ENCODE measurements at places on chromosomes 2 and 18.

- DNase-seq: no peak
Observed at GRCh38 chr2:38029512-38029911, 46.4 kb downstream of the CYP1B1 start.

DNA sequence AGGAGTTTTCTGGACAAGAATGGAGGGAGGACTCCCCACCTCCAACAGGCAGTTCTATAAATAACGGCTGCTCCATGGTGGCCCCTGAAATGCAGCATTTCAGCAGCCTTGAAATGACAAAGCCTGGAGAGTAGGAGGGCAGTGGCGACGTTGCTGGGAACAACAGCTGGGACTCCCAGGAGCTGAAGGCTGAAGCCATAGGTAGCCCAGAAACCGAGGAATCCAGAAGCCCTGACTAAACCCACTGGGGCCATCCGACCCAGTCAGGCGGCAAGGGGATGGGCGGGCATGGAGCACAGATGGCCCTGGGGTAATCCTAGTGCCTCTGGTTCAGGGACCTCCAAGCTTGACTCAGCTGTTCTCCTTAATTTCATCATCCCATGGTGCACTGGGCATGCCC lies 9.0 kb downstream of the PRKAG3 start:
- DNase-seq: no peak

- DNase-seq: no peak
Observed at GRCh38 chr2:44930274-44931197, 11.0 kb upstream of the SIX3 start.

DNA sequence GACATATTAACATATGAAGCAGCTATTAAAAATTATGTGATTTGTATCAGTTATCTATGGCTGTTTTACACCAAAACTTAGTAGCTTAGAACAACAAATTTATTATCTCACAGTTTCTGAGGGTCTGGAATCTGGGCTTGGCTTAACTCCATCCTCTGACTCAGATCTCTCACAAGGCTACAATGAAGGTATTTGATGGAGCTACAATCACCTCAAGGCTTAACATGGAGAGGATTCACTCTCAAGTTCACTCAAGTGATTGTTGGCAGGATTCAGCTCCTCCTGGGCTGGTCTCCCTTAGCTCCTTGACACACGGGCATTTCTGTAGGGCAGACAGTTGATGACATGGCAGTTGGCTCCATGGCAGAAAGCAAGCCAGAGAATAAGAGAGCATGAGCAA lies 133.0 kb upstream of the SLC14A2 start:
- DNase-seq: peak; percentile 33

- no peak for DNase-seq
Observed at GRCh38 chr2:8346208-8346607, 335.6 kb upstream of the ID2 start.

DNA sequence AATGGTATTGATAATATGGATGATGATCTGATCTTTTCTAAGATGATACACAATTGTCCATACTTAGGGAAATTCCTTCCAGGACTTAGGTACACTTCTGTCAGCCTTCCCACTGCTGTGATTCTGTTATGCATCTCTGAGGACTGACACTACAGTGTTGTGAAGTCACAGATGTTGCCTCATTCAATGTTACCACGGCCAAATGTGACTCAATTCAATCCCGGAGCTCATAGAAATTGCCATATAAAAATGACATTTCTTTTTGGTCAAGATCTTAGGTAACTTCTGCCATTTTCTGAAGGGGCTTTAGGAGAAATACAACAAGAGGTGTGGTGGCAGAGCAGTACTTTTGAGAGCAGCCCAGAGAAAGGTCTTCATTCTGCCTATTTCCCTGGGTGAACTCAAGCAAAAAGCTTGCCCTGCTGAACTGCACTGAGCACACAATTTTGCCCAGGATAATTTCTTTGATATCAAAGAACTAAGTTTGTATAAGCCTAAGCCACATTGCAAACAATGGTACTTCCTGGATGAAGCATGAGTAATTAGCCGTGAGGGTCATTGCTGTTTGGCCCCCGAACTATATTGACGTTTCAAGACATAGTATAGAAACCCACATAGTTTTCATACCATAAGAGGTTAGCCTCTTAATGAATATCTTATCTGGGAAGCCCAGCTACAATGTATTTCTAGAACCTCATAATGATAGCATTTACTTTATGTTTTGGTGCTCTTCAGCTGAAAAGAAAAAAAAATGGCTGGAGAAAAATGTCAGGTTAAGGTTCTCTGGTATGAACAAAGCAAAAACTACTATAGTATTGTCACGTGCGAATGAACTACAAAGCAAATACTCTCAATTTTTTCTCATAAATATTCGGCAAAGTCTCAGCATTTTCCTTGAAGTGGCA lies 437.4 kb downstream of the MEIS1 start:
- peak; percentile 43 for DNase-seq

- no peak for DNase-seq
Observed at GRCh38 chr2:60091894-60092293, 461.6 kb downstream of the BCL11A start.

- DNase-seq: peak; percentile 32
Observed at GRCh38 chr2:96584017-96584416, 47.5 kb downstream of the ARID5A start.

GRCh38 chr2:62176801-62177200 lies 19.1 kb upstream of the B3GNT2 start:
- DNase-seq: no peak

DNA sequence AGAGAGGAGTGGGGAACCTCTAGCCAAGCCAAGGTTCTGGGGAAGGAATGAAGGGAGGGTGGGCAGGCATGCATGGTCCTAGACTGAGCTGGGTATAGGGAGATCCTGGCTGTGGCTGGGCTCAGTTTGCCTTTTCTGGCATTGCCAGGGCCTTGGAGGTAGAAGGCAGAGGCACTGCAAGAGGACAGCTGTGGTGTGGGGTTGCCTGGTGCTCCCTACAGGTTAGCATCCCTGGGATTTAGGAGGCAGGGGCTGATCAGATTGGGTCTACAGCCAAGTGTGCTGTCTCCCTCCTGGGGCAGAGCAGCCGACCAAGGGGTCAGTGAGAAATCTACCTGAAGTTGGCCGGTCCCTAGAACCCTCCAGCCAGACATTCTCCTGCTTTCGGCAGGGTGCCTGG lies 15.9 kb downstream of the ABCG8 start:
- DNase-seq: no peak

GRCh38 chr18:79434607-79435401 lies 39.1 kb downstream of the NFATC1 start:
- no peak for DNase-seq

DNA sequence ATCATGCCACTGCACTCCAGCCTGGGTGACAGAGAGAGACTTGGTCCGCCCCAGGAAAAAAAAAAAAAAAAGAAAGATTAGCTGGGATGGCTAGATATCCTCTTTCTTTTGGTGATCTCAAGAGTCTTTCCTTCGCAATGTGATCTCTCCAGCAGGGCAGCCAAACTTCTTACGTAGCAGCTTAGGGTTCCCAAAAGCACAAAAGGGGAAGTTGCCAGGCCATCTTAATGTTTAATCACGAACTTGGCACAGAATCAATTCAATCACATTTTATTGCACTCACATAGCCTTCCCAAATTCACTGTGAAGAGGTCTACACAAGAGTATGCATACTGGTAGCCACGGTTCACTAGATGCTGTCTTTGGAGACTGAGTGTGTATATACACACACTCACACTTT lies 53.1 kb downstream of the VIL1 start:
- no peak for DNase-seq

- DNase-seq: no peak
Observed at GRCh38 chr2:11865378-11865777, 118.9 kb downstream of the LPIN1 start.

- DNase-seq: no peak
Observed at GRCh38 chr2:141889788-141890187, 241.0 kb downstream of the LRP1B start.

DNA sequence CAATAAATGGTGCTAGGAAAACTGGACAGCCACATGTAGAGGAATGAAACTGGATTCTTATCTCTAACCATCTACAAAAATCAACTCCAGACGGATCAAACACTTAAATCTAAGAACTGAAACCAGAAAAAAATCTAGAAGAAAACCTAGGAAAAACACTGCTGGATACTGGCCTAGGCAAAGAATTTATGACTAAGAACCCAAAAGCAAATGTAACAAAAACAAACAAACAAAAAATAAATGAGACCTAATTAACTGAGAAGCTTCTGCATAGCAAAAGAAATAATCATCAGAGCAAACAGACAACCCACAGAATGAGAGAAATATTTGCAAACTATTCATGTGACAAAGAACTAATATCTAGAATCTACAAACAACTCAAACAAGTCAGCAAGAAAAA lies 314.0 kb upstream of the REV1 start:
- DNase-seq: no peak

DNA sequence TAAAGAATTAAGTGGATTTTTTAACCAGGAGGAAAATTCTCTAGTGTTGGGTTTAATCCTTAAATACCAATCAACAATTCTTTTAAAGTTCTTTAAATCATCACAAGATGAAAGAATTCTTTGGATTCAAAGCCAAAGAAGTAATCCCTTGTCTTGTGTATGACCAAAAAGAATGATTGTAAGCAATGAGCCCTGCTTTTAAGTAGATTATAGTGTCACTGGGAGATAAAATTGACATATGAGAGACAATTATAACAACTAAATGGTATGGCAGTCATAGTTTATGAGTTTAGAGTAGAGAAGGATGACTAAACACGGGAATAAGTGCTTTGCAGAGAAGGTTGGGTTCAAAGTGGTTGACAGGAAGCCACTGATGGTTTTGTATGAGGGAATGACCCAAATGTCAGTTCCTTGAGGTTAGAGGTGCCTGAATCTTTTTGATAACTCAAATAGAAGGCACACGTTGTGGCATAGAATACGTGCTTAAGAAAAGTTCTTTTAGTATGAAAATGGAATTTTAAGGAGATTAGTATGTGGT lies 199.6 kb upstream of the TCF4 start:
- DNase-seq: no peak

DNA sequence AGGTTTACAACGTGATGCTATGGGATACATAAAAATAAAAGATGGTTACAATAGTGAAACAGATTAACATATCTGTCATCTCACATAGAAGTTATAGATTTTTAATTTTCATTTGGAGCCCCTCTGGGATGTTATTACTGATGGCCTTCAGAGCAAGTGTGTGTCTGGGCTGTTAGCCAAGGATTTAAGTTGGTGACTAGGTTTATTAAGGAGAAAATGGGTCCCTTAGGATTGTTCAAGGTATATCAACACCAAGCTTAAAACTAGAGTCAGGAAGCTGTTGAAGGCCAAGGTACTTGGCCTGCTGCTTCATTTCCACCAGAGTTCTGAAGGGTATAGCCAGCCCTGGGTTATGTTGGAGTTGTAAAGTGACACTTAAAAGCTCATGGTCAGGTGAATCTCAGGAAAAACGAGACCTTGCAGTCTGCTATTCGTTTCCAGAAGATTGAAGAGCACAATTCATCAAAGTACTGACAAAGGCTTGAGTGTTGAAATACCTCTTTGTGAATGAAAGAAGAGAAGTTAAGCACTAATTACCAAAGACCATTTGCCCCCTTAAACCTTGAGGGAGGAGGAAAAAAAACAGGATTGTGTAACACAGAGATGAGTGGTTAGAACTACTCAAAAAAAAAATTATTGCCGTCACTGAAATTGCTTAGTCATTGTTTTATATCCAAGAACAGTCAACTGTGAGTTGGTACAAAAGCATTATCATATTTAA lies 48.4 kb downstream of the MAP2 start:
- DNase-seq: peak; percentile 86

GRCh38 chr2:179104736-179105135 lies 54.8 kb upstream of the CCDC141 start:
- peak; percentile 46 for DNase-seq

- no peak for DNase-seq
Observed at GRCh38 chr18:77077941-77078689, 54.5 kb downstream of the MBP start.

DNA sequence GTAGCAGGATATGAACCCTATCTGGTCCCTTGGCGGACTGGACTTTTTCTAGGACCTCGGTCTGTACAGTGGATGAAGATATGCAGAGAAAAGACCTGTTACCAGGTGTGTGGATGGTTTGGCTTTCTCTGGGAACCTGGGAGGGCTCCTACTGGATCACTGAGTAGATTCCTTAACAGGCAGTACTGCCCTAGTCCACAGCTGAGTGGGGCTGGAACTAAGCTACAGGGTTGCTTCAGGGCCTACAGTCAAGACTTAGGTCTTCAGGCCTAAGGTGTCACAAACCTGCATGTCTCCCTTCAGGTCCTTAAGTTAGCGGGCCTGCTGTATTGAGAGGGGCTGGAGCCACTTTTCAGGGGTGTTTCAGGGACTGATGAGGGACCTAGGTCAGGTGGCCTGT lies 42.9 kb downstream of the ORC4 start:
- DNase-seq: no peak

GRCh38 chr18:9516437-9517064 lies 41.2 kb downstream of the RALBP1 start:
- DNase-seq: peak; percentile 73

DNA sequence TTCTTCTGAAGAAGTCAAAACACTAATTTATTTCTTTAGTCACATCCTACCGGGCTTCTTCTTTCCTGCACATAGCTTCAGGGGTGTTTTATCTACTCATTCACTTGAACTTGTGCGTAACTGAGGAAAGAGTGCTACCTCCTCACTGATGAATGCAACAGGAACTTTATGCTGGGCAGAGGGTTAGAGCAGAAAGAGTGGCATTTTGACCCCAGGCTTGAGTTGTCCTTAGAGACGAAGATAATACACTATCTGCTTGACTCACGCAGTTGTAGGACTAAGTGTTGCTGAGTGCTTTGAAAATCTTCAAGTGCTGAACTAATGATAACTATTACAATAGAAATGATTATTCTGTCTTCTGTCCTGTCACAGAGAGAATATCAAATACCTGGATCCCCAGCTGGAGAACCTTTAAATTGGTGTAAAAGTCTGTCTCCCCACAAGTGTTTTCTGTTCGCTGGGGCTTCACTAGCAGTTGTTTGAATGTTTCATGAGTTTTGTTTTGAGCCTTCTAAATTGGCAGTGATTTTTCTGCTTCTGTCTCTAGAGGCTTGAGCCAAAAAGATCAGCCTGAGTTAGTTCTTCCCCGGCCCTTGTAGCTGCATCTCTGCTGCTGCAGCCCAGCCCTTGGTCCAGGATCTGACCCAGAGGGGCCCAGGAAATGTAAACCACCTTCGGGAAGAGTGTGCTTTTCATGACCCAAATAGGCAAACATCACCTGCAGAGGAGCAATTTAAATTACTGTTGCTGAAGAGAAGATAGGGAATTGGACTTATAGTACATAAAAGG lies 86.3 kb upstream of the LGALSL start:
- DNase-seq: no peak

DNA sequence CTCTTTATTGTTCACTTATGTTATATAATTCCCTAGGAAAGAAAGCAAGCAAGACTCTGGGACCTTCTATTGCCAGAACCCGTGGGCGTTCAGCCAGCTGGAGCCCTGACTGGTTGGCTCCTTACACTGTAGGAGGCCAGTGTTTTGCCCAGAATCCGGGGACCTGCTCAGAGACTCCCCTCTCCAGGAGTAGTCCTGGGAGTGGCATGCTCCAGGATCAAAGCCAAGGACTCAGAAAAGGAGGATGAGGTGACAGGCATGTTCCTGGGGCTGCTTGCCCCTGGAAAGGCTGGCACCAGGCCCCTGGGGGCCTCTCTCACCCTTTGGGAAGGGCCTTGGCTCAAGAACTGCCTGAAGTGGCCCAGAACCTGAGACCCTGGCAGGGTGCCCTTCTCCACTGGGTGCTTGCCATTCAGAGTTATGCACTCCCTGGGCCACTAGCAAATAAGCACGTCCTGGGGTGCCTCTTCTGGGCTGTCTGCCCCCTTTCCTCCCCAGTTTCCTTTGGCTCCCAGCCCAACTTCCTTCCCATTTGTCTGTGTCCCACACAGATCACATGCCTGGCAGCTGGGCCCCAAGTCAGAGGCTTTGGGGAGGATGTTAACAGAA lies 19.6 kb upstream of the KIF3C start:
- peak; percentile 91 for DNase-seq

GRCh38 chr2:23273786-23274185 lies 111.2 kb upstream of the KLHL29 start:
- no peak for DNase-seq
